ENCODE measurements at places on chromosomes 16 and 17. TPM values are rescaled to one million over a fixed set of nuclear protein-coding genes. Genes with fewer than 3 reads are reported as not detected.
A peak's percentile ranks its signal among the peaks of the same experiment; 100 is the strongest.

TBC1D26 gene
- polyA plus RNA-seq = 0.17 TPM

SEZ6L2 gene
- polyA plus RNA-seq = 0.54 TPM

SLC5A2 gene
- 1.3 TPM for polyA plus RNA-seq

HOXB5 gene
- polyA plus RNA-seq = 0.91 TPM

TERF2IP gene
- 64.4 TPM for polyA plus RNA-seq

DNA sequence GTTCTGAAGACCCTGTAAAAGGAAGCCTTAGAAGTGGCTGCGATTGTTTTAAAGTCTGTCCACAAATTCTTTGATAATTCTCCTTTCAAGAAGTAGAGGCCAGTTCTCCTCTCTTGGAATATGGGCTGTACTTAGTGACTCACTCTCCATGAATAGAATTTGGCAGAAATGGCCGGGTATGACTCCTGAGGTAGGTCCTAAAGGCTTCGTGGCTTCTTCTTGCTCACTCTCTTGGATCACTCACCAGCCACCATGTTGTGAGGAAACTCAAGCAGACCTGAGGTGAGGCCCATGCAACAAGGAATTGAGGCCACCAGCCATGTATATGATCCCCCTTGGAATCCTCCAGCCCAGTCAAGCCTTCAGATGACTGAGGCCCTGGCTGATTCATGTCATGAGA is 75.8 kb downstream of the WWOX start:
- no peak for DNase-seq

- no peak for DNase-seq
Measured at GRCh38 chr16:84730406-84731106, 30.8 kb downstream of the USP10 start.

DNA sequence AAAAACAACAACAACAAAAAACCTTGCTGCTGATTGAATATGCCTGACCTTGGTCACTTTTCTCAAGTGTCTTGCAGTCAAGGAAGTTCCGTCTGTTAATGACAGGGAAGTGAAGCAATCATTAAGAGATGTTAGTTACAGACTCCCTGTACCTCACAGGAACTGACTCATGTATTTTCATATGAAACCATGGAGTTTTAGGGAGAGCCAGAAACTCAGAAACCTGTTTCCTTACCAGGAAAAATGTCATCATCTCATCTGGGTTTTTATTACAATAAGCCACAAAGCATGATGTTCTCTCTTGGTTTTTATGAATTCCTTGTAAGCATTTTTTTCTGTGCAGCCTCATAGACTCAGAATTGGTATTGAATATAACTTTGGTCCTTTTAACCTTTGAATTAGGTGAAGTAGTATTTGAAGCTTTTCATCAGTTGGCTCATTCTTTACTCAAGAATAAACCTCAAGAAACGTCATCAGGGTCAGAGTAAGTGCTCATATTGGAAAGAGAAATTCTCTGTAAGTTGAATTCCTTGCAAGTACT is 10.3 kb downstream of the LYRM1 start:
- no peak for DNase-seq

- no peak for DNase-seq
Measured at GRCh38 chr17:41895617-41896016, 23.1 kb downstream of the ACLY start.

- no peak for DNase-seq
Measured at GRCh38 chr17:41868568-41868967, 3.3 kb upstream of the KLHL11 start.

DNA sequence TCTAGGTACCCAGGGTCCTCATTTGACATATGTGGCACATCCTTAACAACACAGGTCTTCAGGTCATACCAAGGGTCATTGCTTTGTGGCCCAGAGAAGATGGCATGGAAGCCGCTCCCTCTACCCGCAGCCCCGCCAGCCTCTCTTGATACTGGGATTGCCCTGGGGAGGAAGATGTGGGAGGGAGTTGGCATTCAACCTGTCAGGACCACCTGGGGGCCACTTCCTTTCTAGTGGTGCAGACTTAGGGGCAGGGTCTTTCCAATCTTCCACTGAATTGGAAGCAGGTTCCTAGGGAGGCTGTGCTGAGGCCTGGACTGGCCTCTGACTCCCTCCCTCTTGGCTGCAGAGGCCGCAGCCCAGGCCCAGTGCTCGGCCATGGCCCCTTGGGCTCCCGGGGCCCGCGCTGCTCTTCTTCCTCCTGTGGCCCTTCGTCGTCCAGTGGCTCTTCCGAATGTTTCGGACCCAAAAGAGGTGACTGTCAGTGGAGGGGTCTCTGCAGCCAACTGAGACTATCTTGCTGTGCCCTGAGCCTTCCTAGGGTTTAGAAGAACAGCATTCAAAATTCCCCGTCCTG is 5.1 kb upstream of the HEXIM1 start:
- peak; percentile 69 for DNase-seq

GRCh38 chr16:27597361-27597760 is 47.4 kb downstream of the KATNIP start:
- no peak for DNase-seq

- no peak for DNase-seq
Measured at GRCh38 chr16:55101026-55101425, 170.4 kb downstream of the IRX5 start.

DNA sequence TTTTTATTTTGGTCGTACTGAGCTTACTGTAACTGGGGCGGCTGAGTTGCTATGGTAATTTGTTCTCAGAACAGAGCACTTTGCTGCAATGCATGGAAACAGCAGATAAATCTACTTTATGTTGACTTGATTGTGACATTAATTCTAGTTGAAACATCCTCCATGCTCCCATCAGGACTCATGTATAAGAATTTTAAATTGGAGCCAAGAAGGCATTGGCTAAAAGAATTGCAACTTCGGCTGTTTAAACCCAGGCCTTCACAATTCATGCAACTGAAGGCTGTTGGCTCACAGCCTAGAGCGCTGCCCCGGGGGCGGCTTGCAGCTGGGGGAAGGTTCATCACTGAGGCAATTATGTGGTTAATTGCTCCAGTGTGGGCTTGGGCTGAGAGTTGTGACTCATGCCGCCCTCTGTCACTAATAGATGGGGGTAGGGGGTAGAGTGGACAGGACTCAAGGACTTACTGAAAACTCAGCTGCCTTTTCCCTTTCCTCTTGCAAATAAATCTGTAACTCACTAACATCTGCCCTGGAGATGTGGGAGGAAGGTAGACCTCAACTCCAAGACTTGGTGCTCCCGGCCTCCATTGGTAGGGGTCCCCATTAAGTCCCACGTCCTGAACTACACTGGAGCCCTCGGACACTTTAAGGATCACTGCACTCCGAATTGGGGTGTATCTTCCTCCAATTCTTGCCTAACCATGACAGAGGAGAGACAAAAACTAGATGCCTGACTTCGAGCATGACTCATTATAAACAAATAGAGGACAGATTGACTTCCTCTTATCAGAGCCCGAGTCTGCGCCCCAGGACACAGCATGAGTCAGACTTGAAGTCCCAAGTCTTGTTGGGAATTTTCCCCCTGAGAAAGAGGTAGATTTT is 37.5 kb downstream of the ERCC4 start:
- no peak for DNase-seq

- DNase-seq = peak; percentile 74
Measured at GRCh38 chr17:80092959-80093358, 8.4 kb upstream of the GAA start.

GRCh38 chr17:32148351-32148750 is 6.0 kb downstream of the RHOT1 start:
- no peak for DNase-seq

- DNase-seq = no peak
Measured at GRCh38 chr16:82695806-82696205, 69.0 kb downstream of the CDH13 start.

GRCh38 chr17:28105501-28105900 is 63.0 kb downstream of the NLK start:
- DNase-seq = no peak

Measured in spleen (tissue), 13 donors.